Endodermal cell (in vitro differentiated cells): ENCODE measurements at places on chromosomes 3 and 15.
A peak's percentile ranks its signal among the peaks of the same experiment; 100 is the strongest.

- DNase-seq = no peak
Observed at GRCh38 chr3:40494698-40495097, 11.1 kb upstream of the ZNF620 start.

- no peak for DNase-seq
Observed at GRCh38 chr3:48018841-48019240, 2.6 kb upstream of the MAP4 start.

- no peak for DNase-seq
Observed at GRCh38 chr3:109696932-109697331, 359.6 kb upstream of the DPPA4 start.

GRCh38 chr3:9846931-9847488 is 3.2 kb upstream of the RPUSD3 start:
- DNase-seq = no peak

DNA sequence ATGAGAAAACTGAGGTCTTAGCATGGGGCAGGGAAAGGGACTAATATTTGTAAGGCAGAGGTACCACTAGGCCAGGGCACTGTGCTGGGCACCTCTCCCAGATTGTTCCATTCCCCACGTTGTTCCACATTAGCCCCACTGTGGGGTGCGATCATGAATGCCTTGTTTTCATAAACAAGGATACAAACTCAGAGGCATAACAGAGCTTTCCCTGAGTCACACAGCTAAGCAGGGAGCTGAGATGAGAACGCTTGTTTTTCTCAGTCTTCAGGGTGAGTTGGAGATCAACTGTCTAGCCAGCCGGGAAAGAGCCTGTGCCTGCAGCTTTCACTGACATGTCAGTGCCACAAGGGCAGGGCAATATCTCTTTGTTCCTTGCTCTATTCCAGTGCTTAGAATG is 47.9 kb upstream of the ITGA11 start:
- DNase-seq = peak; percentile 36

DNA sequence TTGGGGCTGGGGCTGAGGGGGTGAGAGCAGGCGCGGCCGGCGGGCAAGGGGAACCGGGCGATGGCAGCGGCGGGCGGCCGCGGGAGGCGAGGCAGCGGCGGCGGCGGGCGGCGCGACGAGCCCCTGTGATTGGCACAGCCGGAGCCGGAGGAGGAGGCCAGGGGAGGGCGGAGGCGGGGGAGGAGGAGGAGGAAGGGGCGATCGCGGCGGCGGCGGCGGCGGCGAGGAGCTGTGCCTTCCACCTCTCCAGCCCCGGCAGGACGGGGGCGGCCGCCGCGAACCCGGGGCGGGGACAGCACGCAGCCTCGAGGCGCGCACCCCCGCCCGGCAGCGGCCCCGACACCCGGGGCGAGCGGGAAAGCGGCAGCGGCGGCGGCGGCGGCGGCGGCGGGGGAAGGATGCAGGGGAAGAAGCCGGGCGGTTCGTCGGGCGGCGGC is at the start of gene SLCO3A1:
TSS of gene SLCO3A1 (plus strand) at position 198 of the 437 bp plus-strand sequence.
- no peak for DNase-seq

GRCh38 chr15:71570736-71571135 is 239.6 kb upstream of the NR2E3 start:
- no peak for DNase-seq

- DNase-seq = no peak
Observed at GRCh38 chr15:56286213-56286612, 42.5 kb upstream of the RFX7 start.

GRCh38 chr3:10651506-10651905 is 146.1 kb upstream of the ATP2B2 start:
- DNase-seq = no peak
